NCI-H748 treated with DMSO at 0.1 percent for 48 hours (cell line): ENCODE measurements at places on chromosomes 4 and X.
A peak's percentile ranks its signal among the peaks of the same experiment; 100 is the strongest.

GRCh38 chr4:109215506-109215905, 87.0 kb downstream of the COL25A1 start:
- DNase-seq = no peak

- DNase-seq = no peak
These were observed 79.3 kb downstream of the FRAS1 start for GRCh38 chr4:78136109-78137081.

GRCh38 chrX:4668802-4669536, 955.5 kb upstream of the PRKX start:
- no peak for DNase-seq

DNA sequence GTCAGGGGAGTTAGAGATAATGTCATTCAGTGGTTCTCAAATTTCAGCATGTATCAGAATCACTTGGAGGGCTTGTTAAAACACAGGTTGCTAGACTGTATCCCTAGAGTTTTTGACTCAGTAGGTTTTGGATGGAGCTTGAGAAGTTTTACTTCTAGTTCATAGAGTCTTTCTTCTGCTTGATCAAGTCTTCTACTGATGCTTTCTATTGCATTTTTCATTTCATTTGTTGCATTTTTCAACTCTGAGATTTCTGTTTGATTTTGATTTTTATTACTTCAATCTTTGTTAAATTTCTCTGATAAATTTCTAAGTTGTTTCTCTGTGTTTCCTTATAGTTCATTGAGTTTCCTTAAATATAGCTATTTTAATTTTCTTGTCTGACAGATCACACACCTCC, 361.4 kb downstream of the RAPGEF2 start:
- DNase-seq = no peak

- DNase-seq = no peak
These were observed 31.6 kb upstream of the MSN start for GRCh38 chrX:65635822-65636221.

GRCh38 chr4:7761720-7762119, 177.9 kb downstream of the AFAP1 start:
- DNase-seq = no peak

DNA sequence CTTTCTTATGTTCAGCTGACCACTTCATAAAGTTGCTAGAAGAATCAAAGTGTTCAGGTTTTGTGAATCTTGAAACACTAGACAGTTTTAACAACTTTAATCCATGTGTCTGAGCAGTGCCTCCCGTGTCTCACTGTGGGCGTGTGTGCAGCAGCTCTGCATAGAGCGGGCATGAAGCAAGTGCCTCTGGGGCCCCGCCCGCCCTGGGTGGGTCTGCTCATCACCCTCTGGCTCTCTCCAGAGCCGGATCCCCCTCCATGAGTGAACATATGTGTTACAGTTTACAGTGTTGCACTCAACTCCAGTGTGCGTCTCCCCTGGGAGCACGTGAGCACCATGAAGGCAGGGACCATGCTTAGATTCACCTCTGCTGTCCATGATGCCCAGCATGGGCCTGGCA, 37.6 kb upstream of the CRMP1 start:
- DNase-seq = no peak

DNA sequence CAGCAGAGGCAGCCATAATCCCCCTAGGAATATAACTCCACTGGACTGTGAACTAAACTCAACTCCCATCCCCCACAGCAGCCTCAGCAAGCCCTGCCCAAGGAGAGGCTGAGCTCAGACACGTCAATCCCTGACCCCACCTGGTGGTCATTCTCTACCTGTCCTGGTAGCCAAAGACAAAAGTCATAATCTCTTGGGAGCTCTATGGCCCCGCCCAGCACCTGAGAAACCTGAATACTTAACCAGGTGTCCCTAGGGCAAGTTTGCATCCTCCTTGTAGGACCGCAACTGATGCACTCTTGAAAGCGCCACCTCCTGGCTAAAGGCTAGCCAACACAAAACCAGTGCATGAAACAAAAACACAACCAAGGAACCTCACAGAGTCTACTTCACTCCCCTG, 18.4 kb downstream of the CT47B1 start:
- no peak for DNase-seq

DNA sequence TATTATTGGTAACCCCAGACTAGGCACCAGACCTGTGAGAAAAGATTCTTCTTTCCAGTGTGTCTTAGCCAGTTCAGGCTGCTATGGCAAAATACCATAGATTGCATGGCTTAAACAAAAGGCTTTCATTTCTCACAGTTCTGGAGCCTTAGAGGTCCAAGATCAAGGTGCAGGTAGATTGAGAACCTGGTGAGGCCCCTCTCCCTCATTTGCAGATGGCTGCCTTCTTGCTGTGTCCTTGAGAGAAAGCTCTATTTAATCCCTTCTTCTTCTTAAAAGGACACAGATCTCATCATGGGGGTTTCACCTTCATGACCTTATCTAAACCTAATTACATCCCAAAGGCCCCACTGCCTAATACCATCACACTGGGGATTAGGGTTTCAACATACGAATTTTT, 3.5 kb upstream of the PDLIM3 start:
- no peak for DNase-seq

GRCh38 chr4:12126474-12126873, 697.8 kb upstream of the HS3ST1 start:
- no peak for DNase-seq

DNA sequence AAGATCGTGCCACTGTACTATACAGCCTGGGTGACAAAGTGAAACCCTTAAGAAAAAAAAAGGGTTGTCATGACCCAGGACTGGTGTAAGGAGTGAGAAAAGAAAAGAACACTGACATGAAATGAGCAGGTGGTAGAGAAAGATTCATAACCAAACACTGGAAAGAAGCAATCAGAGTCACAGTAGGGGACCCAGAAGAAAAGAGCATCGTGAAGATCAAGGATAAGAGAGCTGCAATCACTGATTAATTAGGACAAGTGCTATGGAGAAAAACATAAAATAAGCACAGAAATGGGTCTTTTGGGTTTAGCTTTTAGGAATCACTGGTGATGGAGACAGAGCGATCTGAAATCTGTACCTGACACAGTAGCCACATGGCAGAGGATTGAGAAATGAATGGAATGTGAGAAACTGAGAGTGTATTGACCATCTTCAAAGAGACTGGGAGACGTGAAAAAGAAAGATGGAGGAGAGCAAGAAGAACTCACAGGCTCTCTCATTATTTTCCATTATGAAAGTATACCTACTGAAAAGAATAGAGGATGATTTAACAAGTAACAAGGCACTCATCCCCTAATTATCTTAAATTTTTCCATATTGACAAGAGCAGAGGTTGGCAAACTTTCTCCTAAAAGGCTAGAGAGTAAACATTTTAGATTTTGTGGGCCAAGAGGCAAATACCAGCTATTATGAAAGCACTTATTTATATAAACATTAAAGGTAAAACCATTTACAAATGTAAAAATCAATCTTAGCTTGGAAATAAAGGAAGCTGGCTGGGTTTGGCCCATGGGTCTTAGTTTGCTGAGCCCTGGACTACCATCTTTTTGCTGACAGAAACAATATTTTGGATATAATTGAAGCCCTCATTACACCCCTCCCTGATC, 7.3 kb downstream of the TMEM154 start:
- DNase-seq = no peak

DNA sequence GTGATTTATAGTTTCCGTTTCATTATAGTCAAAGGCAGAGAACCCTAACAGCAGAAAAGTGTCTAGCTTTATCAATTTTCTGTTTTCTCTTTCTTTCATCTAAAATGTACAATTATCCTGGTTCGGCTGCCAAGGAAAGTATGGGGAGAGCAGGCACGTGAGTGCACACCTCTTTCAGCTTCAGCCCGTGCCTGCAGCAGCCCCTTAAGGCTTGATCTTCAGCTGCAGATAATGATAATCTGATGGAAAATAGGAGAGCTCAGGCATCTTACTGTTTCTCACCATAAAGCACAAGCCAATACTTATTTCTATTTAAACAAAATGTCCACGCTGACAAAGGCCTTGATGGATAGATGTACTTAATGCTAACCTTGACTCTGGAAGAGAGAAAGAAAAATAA, 334.4 kb downstream of the UNC5C start:
- no peak for DNase-seq

GRCh38 chrX:39242187-39242586, 440.9 kb downstream of the MID1IP1 start:
- peak; percentile 55 for DNase-seq

- DNase-seq = no peak
These were observed 20.1 kb downstream of the SPON2 start for GRCh38 chr4:1152290-1152689.

- no peak for DNase-seq
These were observed 223.4 kb downstream of the BCOR start for GRCh38 chrX:39874202-39874816.

GRCh38 chr4:81898862-81899504, 427.3 kb upstream of the RASGEF1B start:
- DNase-seq = no peak

- no peak for DNase-seq
These were observed 13.1 kb upstream of the MAGEA4 start for GRCh38 chrX:151899622-151900021.

GRCh38 chrX:98380106-98380505, 1496.4 kb downstream of the RPA4 start:
- no peak for DNase-seq

DNA sequence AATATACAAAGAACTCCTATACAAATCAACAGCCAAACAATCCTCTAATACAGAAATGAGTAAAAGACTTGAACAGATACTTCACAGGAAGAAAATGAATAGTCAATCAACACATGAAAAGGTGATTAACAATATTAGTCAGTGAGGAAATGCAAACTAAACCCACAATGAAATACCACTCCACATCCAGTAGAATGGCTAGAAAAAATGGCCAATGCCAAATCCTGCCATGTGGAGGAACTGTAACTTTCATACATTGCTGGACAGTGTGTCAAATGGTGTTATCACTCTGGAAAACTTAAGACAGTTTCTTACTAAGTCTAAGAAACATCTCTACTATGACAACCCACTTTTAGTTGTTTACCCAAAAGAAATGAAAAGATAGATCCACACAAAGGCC, 59.5 kb downstream of the NSG1 start:
- DNase-seq = no peak

GRCh38 chr4:168646001-168646768, 149.3 kb downstream of the PALLD start:
- no peak for DNase-seq

DNA sequence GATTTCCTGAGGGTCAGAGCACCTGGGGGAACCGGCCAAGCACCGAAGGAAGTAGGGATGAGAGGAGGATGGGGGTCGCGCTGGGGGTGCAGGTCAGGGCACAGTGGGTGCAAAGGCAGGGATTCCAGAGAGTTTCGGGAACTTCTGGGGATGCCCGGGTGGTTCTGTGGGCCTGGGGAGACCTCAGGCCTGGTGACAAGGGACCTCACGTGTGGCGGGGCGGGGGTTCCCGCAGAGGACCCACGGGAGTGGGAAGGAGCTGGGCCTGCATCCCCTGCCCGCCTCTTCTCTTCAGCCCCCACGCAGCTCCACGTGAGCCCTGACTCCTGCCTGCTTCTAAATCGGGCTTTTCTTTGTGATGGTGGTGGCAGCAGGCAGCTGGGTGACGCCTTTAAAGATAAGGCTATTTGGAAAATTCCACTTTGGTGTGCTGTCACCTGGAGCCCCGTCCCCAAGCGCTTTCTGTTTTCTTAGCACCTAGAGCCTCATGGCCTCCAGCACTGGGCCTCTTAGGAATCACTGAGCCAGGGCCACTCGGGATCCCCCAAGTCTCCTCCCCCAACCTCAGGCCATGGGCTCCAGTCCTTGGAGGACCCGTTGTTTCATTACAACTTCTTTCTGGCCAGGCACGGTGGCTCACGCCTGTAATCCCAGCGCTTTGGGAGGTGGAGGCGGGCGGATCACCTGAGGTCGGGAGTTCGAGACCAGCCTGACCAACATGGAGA, 7.1 kb upstream of the TBC1D14 start:
- no peak for DNase-seq

DNA sequence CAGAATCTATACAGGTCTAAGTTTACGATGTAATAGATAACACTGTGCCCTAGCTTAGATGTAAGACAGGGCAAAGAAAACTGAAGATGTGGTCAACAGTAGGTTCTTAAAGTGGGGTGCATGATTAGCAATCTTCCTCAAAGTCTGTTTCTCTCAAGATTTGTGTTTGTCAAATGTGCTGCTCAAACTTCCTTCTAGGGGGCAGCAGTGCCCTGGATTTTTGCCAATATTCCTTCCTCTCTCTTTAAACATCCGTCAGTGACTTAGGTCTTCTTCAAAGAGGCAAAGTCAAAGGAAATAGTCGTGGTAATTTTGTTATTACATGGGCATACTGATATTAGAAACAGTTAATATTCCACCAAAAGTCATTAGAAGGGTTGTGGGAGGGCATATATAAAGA, 4.2 kb upstream of the PDHA2 start:
- peak; percentile 19 for DNase-seq

- peak; percentile 25 for DNase-seq
These were observed 27.3 kb upstream of the CT83 start for GRCh38 chrX:116490104-116490503.

- no peak for DNase-seq
These were observed 117.3 kb downstream of the FAM13A start for GRCh38 chr4:88939697-88940096.

DNA sequence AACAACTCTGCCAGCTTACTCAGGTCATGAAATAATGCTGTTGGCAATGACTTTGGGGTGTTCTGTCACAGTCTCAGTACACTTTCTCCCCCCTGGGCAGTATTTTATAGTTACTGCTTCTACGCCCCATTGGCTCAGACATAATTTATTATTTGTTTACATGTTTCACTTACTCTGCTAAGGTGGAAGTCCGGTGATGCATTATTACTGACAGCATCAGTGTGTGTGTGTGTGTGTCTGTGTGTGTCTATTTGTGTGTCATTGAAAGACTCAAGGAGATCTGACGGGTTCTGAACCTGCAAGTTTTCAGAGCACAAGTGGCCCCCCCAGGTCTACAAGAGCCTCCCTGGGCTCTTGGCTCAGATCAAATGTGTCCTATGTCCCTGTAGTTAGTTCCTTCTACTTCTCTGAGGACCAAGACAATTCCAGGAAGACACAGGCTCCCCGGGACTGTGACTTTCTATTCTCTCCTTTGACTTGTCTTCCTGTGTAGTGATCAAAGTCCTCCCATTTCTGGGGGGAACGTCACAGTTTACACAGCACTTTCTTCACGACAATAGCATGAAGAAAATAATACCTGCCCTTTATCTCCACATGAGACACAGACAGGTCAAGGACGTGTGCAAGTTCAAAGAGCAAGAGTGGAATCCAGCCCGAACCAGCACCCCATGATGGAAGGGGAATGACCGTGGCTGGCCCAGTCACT, 283.7 kb upstream of the GATB start:
- no peak for DNase-seq

DNA sequence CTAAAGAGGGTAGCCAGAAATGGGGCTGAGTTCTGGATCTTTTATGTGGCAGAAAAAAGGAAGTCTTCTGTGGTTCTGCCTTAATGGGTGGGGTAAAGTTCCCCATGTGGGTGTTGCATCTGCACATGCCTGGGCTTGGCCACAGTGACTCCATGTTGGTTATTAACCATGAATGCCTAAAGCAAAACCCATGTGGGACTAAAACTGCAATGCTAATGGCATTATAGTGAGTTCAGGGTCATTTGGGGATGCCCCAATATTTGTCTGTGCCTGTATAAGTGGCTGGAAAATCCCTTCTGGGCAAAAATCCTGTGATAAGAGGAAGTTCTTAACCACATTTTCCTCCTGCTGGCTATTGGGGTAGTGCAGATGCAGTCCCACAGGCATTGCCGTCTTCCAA, 857.4 kb downstream of the FAT4 start:
- no peak for DNase-seq
